ENCODE measurements at places on chromosomes 6 and 20.
A peak's percentile ranks its signal among the peaks of the same experiment; 100 is the strongest.

- DNase-seq: no peak
Observed at GRCh38 chr6:150667977-150668716, 68.5 kb downstream of the PLEKHG1 start.

DNA sequence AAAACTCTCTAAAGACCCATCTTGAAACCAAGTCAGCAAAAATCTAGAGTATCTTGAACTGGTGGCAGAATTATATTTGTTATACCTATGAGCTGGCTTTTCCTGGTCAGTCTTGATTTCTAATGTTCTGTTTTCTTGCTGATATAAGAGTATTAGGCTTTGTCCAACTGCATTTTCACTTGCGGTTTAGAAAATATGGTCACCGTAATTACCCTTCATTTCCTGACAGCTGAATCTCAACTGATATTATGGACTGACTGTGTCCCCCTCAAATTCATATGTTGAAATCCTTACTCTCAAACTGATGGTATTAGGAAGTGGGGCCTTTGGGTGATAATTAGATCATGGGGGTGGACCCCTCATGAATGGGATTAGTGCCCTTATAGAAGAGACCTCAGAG is 72.1 kb downstream of the TXLNB start:
- DNase-seq: no peak

DNA sequence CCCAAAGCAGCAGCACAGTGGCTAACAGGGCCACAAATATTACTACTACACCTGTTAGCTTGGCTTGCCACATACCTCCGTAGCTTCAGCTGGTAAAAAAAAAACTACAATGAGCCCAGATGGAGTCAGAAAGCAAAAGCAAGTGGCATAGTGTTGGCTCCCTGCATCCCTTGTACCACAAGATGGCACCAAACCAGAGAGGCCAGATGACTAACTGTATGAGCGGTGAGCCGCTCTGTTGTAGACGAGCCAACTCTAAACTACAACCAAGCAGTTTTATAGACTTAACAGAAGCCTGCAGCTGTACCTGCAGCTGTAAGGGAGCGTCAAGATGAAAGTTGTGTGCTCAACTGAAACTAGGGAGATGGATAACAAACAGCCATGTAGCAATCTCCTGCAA is 84.5 kb upstream of the MCHR2 start:
- no peak for DNase-seq

DNA sequence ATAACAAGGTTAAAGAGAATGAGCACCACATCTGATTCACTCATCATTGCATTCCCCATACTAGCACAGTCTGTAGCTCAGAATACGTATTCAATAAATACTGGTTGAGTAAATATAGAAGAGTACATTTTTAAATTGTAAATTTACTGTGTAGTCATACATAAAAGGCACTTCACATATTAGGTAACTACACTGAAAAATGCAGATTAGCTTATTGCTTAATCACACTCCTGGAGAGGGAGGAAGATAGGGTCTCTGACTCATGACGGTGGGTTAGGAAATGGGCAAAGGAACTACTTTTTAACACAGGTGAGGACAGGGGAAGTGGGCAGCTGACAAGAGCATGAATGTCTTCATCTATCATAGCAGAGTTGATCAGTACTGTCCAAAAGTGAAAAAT is 133.2 kb downstream of the TBC1D32 start:
- no peak for DNase-seq

DNA sequence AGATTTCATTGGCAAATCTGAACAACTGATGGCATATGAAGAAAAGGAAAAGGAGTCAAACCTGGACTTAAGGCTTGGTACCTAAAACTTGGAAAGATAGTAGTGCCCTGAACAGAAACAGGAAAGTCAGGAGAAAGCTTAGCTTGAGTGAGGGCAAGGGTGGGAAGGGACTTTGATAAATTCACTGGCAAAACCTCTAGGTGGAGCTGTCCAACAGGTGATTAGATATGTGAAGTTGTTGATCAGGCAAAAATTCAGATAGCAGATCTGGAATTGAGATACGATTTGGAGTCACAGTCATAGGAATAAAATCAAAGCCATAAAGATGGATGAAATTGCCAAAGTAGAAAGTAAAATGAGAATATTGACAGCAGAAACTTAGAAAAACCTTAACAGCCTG is 16.1 kb upstream of the ZNF292 start:
- DNase-seq: peak; percentile 10

DNA sequence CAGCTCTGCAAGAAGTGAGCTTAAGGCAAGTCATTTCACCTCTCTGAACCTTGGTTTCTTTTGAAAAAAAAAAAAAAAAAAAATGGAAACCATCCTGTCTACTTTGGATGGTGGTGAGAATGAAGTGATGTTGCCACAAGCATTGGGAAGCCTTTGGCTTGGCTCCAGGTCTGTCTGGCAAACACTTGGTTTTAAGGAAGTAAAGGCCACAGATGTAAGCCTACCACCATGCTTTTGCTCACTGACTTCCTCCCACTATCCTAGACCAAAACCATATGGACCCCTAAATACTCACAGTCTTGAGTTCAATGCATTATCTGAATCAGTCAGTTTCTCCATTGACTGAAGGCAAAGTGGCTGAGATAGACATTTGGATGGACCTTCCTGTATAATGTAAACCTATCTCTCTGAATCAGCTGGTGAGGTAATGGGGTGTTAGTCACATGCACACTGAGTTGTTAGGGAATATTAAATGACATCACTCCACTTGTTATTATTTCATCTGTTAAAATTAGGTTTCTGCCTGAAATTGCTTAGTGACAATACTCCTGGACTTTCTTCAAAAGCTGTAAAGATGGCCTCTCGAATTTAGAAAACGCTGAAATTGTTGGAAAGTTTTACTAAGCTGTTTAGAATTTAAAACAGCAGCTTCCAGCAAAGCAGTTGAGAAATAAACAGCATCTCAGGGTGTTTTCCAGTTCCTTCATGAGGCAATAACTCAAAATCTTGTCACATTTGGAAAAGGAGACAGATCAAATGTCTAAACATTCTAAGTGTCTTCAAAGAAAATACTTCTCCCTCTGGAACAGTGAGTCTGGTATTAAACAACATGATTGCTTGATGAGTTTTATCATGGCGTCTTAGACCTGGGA is 833.5 kb downstream of the DHX35 start:
- DNase-seq: no peak

DNA sequence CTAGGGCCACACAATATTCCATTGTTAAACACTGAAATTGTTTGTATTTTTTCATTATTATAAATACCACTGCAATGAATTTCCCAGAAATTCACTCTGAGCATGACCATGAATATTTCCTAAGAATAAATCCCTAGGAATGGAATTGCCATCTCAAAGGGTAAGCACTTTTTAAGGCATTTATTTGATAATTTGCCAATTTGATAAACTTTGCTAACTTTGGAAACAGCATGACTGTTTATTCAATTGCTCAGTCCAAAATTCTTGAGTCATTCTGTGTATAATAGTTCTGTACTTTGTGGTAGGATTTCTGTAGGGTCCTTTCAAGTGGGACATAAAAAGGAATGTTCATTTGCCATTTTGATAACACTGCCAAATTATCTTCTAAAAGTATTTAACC is 44.2 kb upstream of the TOX2 start:
- DNase-seq: no peak

DNA sequence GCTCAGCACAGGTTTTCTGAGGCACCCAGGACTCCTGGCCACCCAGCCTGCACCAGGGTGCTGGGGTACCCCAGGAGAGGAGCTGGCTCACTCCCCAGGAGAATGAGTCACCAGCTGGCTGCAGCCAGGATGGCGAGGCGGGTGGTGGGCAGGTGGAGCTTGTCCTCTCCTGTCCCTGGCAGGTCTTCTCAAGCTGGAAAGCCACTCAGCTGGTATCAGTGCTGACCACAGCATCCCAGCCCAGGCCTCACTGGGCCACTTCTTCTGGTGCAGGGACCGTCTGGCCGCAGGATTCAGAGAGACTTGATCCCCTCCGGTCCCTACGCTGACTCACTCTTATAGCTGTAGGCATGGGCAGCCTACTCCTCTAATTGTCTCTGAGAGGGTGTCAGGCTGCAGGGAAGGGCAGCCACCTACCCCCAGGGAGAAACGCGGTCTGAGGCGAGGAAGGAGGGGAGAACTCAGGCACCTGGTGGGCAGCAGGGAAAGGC is 22.2 kb downstream of the TFEB start:
- DNase-seq: no peak

DNA sequence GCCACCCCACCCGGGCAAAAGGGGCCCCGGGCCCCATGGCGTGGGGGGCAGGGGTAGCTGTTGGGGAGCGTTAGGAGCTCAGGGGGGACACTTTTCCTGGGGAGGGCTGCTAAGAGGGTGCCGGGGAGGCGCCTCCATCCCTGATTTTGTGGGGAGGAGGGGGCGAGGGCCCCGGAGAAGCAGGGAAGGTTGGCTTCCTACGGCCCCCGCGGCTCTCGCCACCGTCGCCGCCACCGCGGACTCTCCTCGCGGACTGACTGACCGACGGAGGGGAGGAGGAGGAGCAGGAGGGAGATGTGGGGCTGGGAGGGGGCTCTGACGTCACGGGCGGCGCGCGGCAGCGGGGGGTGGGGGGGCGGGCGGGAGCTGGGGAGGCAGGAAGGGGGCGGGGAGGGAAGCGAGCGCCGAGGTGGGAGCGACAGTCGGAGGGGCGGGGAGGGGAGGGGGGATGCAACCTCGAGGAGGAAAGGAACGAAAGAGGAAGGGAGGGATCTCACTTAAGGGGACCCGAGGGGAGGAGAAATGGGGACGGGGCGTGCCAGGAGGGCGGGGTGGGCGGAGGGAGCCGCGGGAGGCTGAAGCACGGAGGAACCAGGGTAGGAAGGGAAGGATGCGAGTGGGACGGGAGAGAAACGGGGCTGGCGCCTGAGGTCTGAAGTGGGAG is 5.1 kb downstream of the GABBR1 start:
- DNase-seq: peak; percentile 54

- DNase-seq: no peak
Observed at GRCh38 chr6:112879920-112880413, 532.8 kb downstream of the RFPL4B start.

DNA sequence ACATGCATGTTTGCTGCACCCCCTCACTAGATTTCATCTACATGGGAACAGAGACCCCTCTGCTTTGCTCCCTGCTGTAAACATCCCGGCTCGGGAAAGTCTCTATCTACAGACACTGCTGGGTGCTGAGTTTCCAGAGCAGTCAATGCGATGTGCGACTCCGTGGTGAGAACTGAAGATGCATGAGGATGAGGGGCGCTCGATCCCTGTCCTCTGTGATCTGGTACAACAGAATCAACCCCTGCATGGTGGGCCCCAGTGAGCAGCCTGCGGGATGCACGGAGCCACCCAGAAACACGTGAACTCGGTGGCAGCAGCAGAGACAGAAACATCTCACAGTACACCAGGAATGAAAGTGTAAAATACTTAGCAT is 83.1 kb downstream of the THBS2 start:
- no peak for DNase-seq

- DNase-seq: no peak
Observed at GRCh38 chr6:39558079-39558478, 167.1 kb downstream of the KIF6 start.

- no peak for DNase-seq
Observed at GRCh38 chr20:9038791-9039535, 29.9 kb upstream of the PLCB4 start.

DNA sequence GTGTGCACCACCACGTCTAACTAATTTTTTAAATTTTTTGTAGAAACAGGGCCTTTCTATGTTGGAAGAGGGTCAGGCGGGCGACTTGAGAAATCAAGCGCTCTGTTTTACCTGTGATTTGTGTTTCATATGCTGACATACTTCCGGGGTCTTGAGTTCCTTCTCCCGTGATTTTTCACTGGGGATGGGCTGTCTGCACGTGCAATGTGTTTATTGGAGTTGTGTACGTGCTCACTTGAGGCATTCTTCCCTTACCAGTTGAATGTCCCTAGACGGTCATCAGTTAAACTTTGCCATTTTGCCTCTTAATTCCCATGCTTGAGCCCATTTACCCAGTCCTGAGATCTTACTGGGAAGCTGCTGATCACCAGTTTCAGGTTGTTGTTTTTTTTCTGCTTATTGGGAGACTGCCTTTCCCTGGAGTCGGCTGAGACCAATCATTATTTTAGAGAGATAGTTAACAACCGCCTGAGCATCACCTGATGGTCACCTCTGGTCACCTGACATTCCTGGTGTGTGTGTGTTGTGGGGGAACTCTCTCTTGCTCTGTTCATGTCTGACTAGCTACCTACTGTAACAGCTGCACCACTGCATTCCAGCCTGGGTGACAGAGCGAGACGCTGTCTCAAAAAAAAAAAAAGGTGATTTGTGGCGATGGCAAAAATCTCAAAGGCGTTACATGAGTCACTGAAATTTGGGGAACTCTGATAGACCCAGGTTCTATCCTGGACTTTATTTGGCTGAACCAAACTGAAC is 34.8 kb upstream of the NCOA3 start:
- no peak for DNase-seq

DNA sequence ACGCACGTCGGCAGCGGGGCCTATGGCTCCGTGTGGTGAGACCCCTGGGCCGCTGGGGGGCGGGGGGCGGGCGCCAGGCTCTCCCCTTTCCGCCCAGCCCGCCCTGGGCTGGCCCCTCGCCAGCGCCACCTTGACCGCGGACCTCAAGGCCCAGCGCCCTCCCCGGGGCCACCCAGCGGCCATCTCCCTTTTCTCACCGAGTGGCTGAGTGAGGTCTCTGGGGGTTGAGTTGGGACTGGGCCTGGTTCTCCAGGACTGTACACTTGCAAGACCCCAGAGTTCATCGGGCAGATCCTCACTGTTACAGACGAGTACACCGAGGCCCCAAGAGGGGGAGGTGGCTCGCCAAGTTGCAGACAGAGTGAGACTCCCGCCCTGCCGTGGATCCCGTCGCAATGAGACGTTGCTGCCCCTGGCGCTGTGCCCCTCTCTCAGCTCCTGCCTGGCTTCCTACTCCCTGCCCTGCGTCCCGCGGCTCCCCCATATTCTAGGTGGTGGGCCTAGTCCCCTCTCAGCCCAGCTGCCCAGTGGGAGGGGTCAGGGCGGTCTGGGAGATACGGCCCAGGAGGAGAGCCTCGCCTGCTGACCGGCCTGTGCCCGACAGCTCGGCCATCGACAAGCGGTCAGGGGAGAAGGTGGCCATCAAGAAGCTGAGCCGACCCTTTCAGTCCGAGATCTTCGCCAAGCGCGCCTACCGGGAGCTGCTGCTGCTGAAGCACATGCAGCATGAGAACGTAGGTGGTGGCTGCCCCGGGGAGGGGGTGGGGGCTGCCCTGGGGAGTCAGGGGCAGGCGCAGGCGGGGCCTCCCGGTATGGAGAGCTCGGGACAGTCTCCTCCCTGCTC is 576 bp downstream of the MAPK13 start:
- peak; percentile 31 for DNase-seq

GRCh38 chr6:170048615-170049256 is 242.1 kb downstream of the DLL1 start:
- DNase-seq: no peak

GRCh38 chr6:144263786-144264185 is 21.3 kb upstream of the UTRN start:
- no peak for DNase-seq

GRCh38 chr6:1228754-1229191 is 83.1 kb upstream of the FOXQ1 start:
- no peak for DNase-seq
